Esophagus squamous epithelium (tissue), 5 donors: ENCODE measurements at places on chromosomes 1 and 21.

GRCh38 chr1:109111386-109112055 lies 2.4 kb upstream of the ELAPOR1 start:
- no peak for DNase-seq

- DNase-seq, result no peak
Observed at GRCh38 chr1:30965924-30966599, 57.5 kb upstream of the SDC3 start.

DNA sequence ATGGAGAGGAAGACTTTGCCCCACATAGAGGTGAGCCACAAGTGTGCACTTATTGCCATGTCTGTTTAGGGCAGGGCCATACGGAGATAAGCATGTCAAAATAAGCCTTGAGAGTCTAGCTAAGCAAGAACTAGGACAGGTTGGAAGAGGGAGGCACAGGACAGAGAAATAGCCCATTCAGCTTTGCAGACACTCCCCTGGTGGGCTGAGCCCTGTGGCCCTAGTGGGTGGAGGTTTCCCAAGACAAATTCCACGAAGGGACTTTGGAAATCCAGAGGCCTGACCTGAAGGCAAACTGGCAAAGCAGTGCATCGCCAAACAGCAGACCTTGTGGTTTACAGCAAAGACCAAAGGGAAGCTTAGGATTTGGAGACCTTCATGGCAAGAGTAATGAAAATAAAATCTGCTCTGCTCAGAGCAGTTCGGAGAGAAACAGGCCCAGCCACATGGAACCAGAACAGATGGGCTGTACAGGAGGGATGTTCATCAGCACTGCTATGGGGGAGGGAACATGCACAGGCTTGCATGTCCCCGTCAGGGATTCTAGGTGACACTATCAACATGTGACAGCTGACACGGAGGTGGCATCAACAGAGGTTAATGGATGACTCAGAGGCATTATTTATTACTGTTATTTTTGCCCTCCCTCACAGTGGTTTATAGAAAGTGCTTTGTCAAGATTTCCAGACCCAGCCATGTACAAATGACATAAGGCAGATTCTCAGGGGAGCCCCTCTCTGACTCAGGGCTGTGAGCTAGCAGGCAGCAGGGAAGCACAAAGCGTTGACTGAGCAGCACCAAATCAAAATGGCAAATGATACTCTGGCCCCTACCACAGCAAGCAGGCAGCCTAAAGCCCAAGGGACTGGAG lies 90.1 kb upstream of the IRF2BP2 start:
- no peak for DNase-seq

DNA sequence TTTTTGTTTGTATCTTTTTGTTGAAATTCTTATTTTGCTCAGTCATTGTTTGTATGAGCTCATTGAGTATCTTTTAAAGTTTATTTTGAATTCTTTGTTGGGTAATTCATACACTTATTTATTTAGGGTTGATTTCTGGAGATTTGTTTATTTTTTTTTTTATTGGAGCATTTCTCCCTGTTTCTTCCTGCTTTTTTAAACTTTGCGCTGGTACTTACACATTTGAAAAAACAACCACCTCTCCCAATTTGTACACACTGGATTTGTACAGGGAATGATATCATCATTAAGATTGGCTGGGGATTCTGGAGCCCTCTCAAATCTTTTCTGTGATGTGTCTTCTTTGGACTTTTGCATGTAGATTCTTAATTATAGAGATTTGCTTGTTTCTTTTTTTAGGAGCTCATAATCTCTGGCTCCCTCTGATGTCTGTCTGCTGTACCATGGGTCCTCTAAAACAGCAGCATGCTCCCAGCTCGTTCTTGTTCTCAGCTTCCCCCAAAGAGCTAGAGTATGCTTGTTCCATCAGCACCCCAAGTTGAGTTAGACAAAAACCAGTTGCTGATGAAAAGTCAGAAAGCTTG lies 310.7 kb downstream of the DUSP10 start:
- DNase-seq, result no peak

DNA sequence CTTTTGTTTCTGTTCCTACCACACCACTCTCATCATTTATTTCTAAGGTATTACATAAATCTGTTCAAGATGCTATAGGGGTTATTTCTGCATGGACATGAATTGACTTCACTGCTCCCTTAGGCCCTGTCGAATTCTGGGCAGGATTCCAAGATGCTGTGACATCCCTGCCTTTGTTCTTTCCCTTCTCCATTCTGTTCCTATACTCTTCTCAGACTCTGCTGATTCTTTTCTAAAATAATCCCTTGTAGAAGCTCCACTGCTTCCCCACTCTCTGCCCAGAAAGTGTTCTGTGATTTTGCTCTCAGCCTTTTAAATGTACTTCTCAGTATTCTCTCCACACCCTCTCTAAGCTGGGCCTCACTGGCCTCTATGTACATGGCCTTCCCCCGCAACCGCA lies 99.2 kb downstream of the PHTF1 start:
- DNase-seq, result no peak

GRCh38 chr1:50265790-50266314 lies 157.1 kb downstream of the ELAVL4 start:
- no peak for DNase-seq

- DNase-seq, result no peak
Observed at GRCh38 chr1:44707959-44708831, 22.8 kb downstream of the RNU5D-1 start.

GRCh38 chr1:26471498-26472319 lies 531 bp upstream of the HMGN2 start:
- no peak for DNase-seq

GRCh38 chr1:28506907-28507246 lies 1.0 kb downstream of the RCC1 start:
- no peak for DNase-seq

DNA sequence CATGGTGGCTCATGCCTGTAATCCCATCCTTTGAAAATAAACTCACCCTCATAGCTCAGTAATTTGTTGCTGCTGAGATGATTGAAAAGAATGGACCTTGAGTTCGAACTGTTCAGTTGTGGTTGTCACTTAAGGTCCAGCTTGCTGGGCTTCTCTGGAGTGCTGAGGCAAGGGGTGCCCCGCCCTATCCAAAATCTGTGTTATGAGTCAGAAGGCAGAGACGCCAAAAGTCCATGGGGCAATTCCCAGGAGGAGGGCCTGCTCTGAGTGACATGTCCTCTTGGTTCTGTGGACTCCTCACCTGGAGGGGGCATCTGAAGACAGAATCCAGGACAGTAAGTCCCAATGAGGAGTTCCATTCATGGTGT lies 64.8 kb downstream of the MYOM3 start:
- no peak for DNase-seq

GRCh38 chr1:103333141-103333540 lies 192.4 kb upstream of the RNPC3 start:
- no peak for DNase-seq

- DNase-seq, result no peak
Observed at GRCh38 chr21:33198346-33199099, 31.2 kb upstream of the IFNAR2 start.

GRCh38 chr1:17586172-17586964 lies 46.9 kb downstream of the ARHGEF10L start:
- no peak for DNase-seq
